GM23248 (cell line): ENCODE measurements at places on chromosomes 7 and 10. TPM values are rescaled to one million over a fixed set of nuclear protein-coding genes. Genes with fewer than 3 reads are reported as not detected.
A peak's percentile ranks its signal among the peaks of the same experiment; 100 is the strongest.

Gene HOXA6
- 0.51 and 3.2 TPM in 2 replicates for total RNA-seq

Gene EVX1
- total RNA-seq, result not detected in 2 replicates

Gene TWIST1
- total RNA-seq, result 45.7 and 47.8 TPM in 2 replicates

Gene CDNF
- total RNA-seq, result 0.32 and 1.0 TPM in 2 replicates

Gene PLEKHS1
- total RNA-seq, result 0.38 TPM in 1 of 2 replicates, not detected in the other

Gene VWC2
- total RNA-seq, result not detected in 2 replicates

Gene ZNF503
- total RNA-seq, result 16.1 and 17.5 TPM in 2 replicates

Gene SSC4D
- 0.43 TPM in 1 of 2 replicates, not detected in the other for total RNA-seq

GRCh38 chr10:17873946-17874345 is 64.8 kb downstream of the MRC1 start:
- H3K4me3 ChIP-seq, result no peak overlapping the region
- H3K36me3 ChIP-seq, result no peaks in the 10 kb centered on the region
- H3K4me1 ChIP-seq, result no peaks in the 10 kb centered on the region
- no peak for DNase-seq
- H3K27ac ChIP-seq, result no peak overlapping the region
- no peaks in the 10 kb centered on the region for H3K27me3 ChIP-seq

GRCh38 chr10:13536674-13537366 is 8.0 kb upstream of the BEND7 start:
- DNase-seq, result peak; percentile 48
- peaks cover 39% of the 10 kb centered on the region for H3K27me3 ChIP-seq
- no peaks in the 10 kb centered on the region for H3K36me3 ChIP-seq
- H3K27ac ChIP-seq, result no peak overlapping the region

GRCh38 chr7:93799750-93800357 is 90.7 kb downstream of the TFPI2 start:
- peak; percentile 44 for DNase-seq
- no peaks in the 10 kb centered on the region for H3K4me1 ChIP-seq
- no peaks in the 10 kb centered on the region for H3K27me3 ChIP-seq
- no peak overlapping the region for H3K4me3 ChIP-seq
- no peak overlapping the region for H3K27ac ChIP-seq

DNA sequence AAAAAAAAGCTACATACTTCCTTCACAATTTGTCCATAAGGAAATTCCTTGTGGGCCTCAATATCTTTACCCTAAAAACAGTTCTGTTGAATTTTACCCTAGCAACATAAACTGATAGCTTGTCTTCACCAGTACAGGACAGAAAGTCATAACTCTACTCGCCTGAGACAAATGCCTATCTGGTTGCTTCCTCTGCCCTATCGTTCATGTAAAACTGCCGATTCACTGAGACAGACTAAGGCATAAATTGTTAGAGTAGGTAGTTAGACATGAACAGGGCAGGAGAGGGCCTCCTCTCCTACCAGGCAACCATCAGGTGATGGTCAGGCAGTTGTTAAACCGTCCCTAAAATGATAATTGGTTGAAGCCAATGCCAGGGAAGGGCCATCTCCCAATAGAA is 25.0 kb downstream of the IFIT3 start:
- H3K27ac ChIP-seq, result peak overlapping the region; percentile 95
- H3K4me3 ChIP-seq, result 0 out of 2 replicates have a peak overlapping the region, but pooled peaks have one; percentile 20
- H3K36me3 ChIP-seq, result no peaks in the 10 kb centered on the region
- DNase-seq, result no peak

- peaks cover 3% of the 10 kb centered on the region for H3K4me1 ChIP-seq
- no peak overlapping the region for H3K27ac ChIP-seq
- H3K27me3 ChIP-seq, result no peaks in the 10 kb centered on the region
- DNase-seq, result no peak
- no peak overlapping the region for H3K4me3 ChIP-seq
Observed at GRCh38 chr10:95241533-95241932, 47.5 kb downstream of the ACSM6 start.

GRCh38 chr10:77392236-77392721 is 245.3 kb downstream of the KCNMA1 start:
- peak; percentile 70 for DNase-seq
- peak overlapping the region; percentile 80 for H3K27ac ChIP-seq
- no peaks in the 10 kb centered on the region for H3K27me3 ChIP-seq

- H3K4me1 ChIP-seq, result peaks cover 49% of the 10 kb centered on the region
- H3K4me3 ChIP-seq, result no peak overlapping the region
Observed at GRCh38 chr7:38189231-38189938, 11.3 kb downstream of the STARD3NL start.

- H3K4me3 ChIP-seq, result no peak overlapping the region
- no peaks in the 10 kb centered on the region for H3K27me3 ChIP-seq
- DNase-seq, result no peak
- no peaks in the 10 kb centered on the region for H3K4me1 ChIP-seq
Observed at GRCh38 chr7:84003191-84003590, 191.4 kb downstream of the SEMA3A start.

DNA sequence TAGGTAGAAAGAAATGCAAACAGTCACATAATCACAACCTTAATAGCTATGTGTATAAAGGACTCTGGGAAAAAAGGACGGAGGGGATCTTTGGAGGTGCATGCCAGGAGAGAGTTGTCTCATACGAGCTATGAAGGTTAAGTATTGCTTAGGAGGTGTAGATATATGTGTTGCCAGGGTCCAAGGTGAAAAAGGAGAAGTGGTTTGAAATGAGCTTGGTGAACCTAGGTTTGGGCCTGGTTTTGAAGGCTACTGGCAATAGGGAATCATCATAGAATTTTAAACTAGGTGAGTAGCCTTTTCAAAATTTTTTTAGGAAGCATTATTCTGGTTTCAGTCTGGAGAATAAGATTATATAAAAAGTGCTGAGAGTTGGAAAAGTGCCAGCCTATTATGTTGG is 336.8 kb downstream of the AUTS2 start:
- no peaks in the 10 kb centered on the region for H3K27me3 ChIP-seq
- no peak overlapping the region for H3K4me3 ChIP-seq
- no peak for DNase-seq
- H3K4me1 ChIP-seq, result no peaks in the 10 kb centered on the region
- H3K27ac ChIP-seq, result no peak overlapping the region

DNA sequence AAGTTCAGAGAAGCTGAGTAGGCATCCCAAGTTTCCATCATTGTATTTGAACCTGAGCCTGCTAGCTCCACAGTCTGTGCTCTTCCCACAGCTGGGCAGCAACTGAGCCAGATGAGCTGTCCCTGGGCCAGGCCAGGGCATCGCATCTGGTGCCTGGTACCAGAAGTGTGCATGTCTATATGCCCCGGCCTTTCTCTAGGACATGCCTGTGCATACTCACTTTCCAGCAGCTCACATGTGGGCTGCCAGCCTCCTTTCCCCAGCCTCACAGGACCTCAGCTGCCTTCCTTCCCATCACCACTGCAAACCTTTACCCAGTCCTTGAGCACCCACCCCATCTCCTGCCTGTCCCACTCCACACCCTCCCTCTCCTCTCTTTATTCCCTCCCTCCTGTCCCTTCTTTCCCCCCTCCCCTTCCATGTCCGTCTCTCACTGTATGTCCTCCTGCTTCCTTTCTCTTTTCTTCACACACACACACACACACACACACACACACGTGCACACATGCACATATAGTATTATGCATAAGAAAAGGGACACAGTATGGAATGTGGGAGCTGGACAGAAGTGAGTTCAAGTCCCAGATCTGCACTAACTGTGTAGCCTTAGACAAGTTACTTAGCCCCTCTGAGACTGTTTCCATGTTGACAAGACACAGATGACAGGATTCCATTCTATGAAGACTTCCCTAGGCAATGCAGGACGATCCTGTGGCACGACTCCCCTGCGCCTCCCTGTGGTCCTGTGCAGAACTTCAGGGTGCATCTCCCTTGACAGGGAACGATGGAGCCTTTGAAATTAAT is 10.9 kb downstream of the CDHR1 start:
- H3K27me3 ChIP-seq, result peaks cover 9% of the 10 kb centered on the region; the same call in 1 of the 2 replicates
- H3K4me3 ChIP-seq, result no peak overlapping the region
- DNase-seq, result peak; percentile 69
- H3K4me1 ChIP-seq, result no peaks in the 10 kb centered on the region

GRCh38 chr10:54843085-54843646 is 42.1 kb upstream of the PCDH15 start:
- no peak overlapping the region for H3K4me3 ChIP-seq
- no peak overlapping the region for H3K27ac ChIP-seq
- no peaks in the 10 kb centered on the region for H3K4me1 ChIP-seq
- H3K36me3 ChIP-seq, result no peaks in the 10 kb centered on the region
- no peaks in the 10 kb centered on the region for H3K27me3 ChIP-seq

GRCh38 chr10:112519133-112519761 is 72.2 kb downstream of the VTI1A start:
- H3K27ac ChIP-seq, result no peak overlapping the region
- peaks cover 4% of the 10 kb centered on the region for H3K4me1 ChIP-seq
- no peak overlapping the region for H3K4me3 ChIP-seq
- DNase-seq, result no peak
- H3K36me3 ChIP-seq, result no peaks in the 10 kb centered on the region
- H3K27me3 ChIP-seq, result no peaks in the 10 kb centered on the region

- no peak for DNase-seq
- H3K4me3 ChIP-seq, result no peak overlapping the region
- no peaks in the 10 kb centered on the region for H3K27me3 ChIP-seq
- H3K4me1 ChIP-seq, result peaks cover 24% of the 10 kb centered on the region
- H3K36me3 ChIP-seq, result no peaks in the 10 kb centered on the region
Observed at GRCh38 chr7:36263095-36263484, 110.0 kb downstream of the EEPD1 start.

GRCh38 chr10:86410542-86411124 is 44.0 kb upstream of the GRID1 start:
- peak overlapping the region; percentile 81 for H3K27ac ChIP-seq
- H3K27me3 ChIP-seq, result no peaks in the 10 kb centered on the region
- no peak overlapping the region for H3K4me3 ChIP-seq
- no peaks in the 10 kb centered on the region for H3K36me3 ChIP-seq
- peak; percentile 72 for DNase-seq

DNA sequence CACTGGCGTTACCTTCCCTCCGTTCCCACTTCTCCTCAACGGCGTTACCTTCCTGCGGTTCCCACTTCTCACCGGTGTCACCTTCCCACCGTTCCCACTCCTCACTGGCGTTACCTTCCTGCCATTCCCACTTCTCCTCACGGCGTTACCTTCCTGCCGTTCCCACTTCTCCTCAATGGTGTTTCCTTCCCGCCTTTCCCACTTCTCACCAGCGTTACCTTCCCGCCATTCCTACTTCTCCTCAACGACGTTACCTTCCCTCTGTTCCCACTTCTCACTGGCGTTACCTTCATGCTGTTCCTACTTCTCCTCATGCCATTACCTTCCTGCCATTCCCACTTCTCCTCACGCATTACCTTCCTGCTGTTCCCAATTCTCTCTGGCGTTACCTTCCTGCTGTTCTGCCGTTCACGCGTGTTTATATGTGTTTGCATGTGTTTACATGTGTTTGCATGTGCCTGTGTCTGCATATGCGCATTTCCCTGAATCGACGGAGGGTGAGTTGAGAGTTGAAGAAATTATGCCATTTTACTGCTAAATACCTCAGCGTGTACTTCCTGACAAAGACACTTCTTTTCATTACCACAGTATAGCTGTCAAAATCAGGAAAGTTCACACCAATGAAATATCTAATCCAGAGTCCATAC is 23.2 kb upstream of the CFAP46 start:
- H3K27me3 ChIP-seq, result peaks cover 34% of the 10 kb centered on the region
- peaks cover 5% of the 10 kb centered on the region; the same call in 1 of the 2 replicates for H3K4me1 ChIP-seq
- H3K4me3 ChIP-seq, result no peak overlapping the region
- H3K36me3 ChIP-seq, result no peaks in the 10 kb centered on the region
- DNase-seq, result no peak

- no peaks in the 10 kb centered on the region for H3K4me1 ChIP-seq
- no peaks in the 10 kb centered on the region for H3K36me3 ChIP-seq
- H3K27me3 ChIP-seq, result no peaks in the 10 kb centered on the region
- no peak overlapping the region for H3K4me3 ChIP-seq
- no peak overlapping the region for H3K27ac ChIP-seq
Observed at GRCh38 chr7:126210707-126211106, 1042.0 kb downstream of the GRM8 start.

GRCh38 chr7:139725858-139726484 is 51.8 kb downstream of the HIPK2 start:
- no peaks in the 10 kb centered on the region for H3K27me3 ChIP-seq
- no peak for DNase-seq
- peaks cover 77% of the 10 kb centered on the region for H3K4me1 ChIP-seq
- H3K27ac ChIP-seq, result no peak overlapping the region
- no peak overlapping the region for H3K4me3 ChIP-seq

GRCh38 chr10:117646718-117647117 is 104.2 kb downstream of the EMX2 start:
- peaks cover 9% of the 10 kb centered on the region for H3K4me1 ChIP-seq
- H3K27ac ChIP-seq, result no peak overlapping the region
- DNase-seq, result no peak
- no peaks in the 10 kb centered on the region for H3K36me3 ChIP-seq

- peaks cover 6% of the 10 kb centered on the region; the same call in 1 of the 2 replicates for H3K36me3 ChIP-seq
- no peak overlapping the region for H3K4me3 ChIP-seq
- H3K4me1 ChIP-seq, result peaks cover 12% of the 10 kb centered on the region
- H3K27me3 ChIP-seq, result no peaks in the 10 kb centered on the region
- no peak for DNase-seq
Observed at GRCh38 chr7:87882151-87882937, 6.1 kb downstream of the DBF4 start.

GRCh38 chr10:125160856-125161706 is 718 bp upstream of the CTBP2 start:
- H3K4me3 ChIP-seq, result peak overlapping the region; percentile 81
- H3K27me3 ChIP-seq, result no peaks in the 10 kb centered on the region
- no peaks in the 10 kb centered on the region for H3K36me3 ChIP-seq
- H3K4me1 ChIP-seq, result peaks cover 22% of the 10 kb centered on the region

GRCh38 chr10:19966751-19967150 is 150.5 kb downstream of the PLXDC2 start:
- no peak overlapping the region for H3K27ac ChIP-seq
- H3K36me3 ChIP-seq, result no peaks in the 10 kb centered on the region

GRCh38 chr10:70456164-70456563 is 14.7 kb upstream of the NODAL start:
- no peak for DNase-seq
- no peaks in the 10 kb centered on the region for H3K36me3 ChIP-seq
- H3K27me3 ChIP-seq, result no peaks in the 10 kb centered on the region
- no peaks in the 10 kb centered on the region for H3K4me1 ChIP-seq
- H3K4me3 ChIP-seq, result no peak overlapping the region

DNA sequence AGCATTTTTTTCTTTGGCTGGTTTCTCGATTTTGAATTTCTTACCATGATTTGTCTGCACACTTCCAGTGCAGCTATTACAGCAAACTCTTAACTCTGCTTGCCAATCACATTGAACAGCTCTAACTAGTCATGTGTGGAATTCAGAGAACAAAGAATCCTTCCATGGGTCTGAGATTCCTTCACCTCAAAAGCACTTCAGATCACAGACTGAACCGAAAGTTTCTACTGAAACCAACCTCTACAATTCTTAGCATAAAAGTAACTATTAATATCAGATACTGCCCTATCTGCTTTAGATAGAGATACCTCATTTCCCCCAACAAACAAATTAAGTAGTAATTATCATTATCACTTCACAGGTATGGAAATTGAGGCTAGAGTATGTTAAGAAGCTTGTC is 56.5 kb upstream of the SP4 start:
- no peaks in the 10 kb centered on the region for H3K4me1 ChIP-seq
- H3K4me3 ChIP-seq, result no peak overlapping the region
- DNase-seq, result no peak
- H3K27me3 ChIP-seq, result no peaks in the 10 kb centered on the region

- peaks cover 18% of the 10 kb centered on the region for H3K27me3 ChIP-seq
- H3K27ac ChIP-seq, result no peak overlapping the region
- H3K4me1 ChIP-seq, result no peaks in the 10 kb centered on the region
Observed at GRCh38 chr10:124010563-124011131, 82.8 kb downstream of the CHST15 start.

GRCh38 chr7:121833991-121834390 is 39.0 kb upstream of the PTPRZ1 start:
- H3K4me1 ChIP-seq, result no peaks in the 10 kb centered on the region
- no peaks in the 10 kb centered on the region for H3K27me3 ChIP-seq
- no peaks in the 10 kb centered on the region for H3K36me3 ChIP-seq
- no peak for DNase-seq
- no peak overlapping the region for H3K27ac ChIP-seq
- no peak overlapping the region for H3K4me3 ChIP-seq
